ENCODE measurements at places on chromosomes 11 and 22. TPM values are rescaled to one million over a fixed set of nuclear protein-coding genes. Genes with fewer than 3 reads are reported as not detected.
A peak's percentile ranks its signal among the peaks of the same experiment; 100 is the strongest.

BLID gene
- total RNA-seq: not detected

OR51B5 gene
- total RNA-seq: not detected

GRCh38 chr11:95152876-95153856 lies 63.5 kb downstream of the ENDOD1 start:
- peak; percentile 32 for DNase-seq
- H3K4me1 ChIP-seq: peaks cover 50% of the 10 kb centered on the region
- no peaks in the 10 kb centered on the region for H3K36me3 ChIP-seq
- H3K27me3 ChIP-seq: no peaks in the 10 kb centered on the region
- H3K4me3 ChIP-seq: peak overlapping the region; percentile 79

DNA sequence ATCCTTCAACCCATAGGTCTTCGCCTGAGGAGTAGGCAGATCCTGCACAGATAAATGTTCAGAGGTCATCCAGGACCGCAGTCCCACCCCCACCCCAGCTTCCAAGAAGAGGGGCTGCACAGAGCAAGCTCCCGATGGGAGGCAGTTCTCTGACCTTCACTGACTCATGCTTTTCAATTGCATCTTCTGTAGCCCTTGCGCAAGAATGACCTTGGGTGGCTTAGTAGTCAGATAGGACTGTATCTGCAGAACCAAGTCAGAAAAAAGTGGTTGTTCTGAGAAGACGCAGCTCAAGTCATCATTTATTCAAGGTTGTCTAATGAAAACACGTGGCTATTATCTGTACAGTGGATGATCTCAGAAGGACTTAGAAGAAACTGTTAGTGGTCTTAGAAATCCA lies 16.4 kb upstream of the GRAMD1B start:
- H3K4me1 ChIP-seq: peaks cover 5% of the 10 kb centered on the region
- no peaks in the 10 kb centered on the region for H3K36me3 ChIP-seq
- no peak overlapping the region for H3K4me3 ChIP-seq
- H3K27me3 ChIP-seq: peaks cover 23% of the 10 kb centered on the region
- DNase-seq: no peak
- H3K27ac ChIP-seq: no peak overlapping the region

DNA sequence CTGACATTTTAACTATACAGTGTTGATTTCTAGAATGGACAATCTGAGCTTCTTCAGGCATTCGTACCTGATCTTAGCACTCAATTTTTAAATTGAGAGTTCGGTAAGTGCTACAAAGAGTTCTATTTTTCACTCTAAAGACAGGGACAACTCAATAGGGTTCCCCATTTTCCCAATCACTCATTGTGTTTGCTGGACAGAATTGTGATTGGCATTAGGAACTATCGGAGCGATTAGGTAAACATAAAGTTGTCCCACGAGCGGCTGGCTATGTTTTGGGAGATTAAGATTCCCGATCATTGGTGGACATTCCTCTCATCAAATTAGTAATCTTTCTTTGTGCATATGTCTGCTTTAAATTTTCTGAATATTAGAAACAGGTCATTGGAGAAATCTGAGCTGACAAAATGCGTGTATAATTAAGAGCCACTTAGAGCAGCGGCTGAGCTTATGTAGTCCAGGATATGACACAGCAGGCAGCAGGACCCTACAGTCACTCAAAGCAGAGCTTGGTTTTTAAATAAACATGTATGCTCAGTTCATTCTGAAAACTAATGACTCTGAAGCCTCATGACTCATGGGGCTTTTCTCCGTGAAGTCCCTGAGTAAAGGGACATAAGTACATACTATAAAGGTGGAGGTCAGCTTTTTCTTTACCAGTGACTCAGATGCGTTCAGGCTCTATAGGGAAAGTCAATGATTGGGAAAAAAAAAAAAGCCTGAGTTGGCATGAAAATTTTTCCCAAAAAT lies 109.4 kb downstream of the GRIA4 start:
- H3K4me1 ChIP-seq: no peaks in the 10 kb centered on the region
- H3K27ac ChIP-seq: no peak overlapping the region
- H3K27me3 ChIP-seq: no peaks in the 10 kb centered on the region
- DNase-seq: peak; percentile 1

DNA sequence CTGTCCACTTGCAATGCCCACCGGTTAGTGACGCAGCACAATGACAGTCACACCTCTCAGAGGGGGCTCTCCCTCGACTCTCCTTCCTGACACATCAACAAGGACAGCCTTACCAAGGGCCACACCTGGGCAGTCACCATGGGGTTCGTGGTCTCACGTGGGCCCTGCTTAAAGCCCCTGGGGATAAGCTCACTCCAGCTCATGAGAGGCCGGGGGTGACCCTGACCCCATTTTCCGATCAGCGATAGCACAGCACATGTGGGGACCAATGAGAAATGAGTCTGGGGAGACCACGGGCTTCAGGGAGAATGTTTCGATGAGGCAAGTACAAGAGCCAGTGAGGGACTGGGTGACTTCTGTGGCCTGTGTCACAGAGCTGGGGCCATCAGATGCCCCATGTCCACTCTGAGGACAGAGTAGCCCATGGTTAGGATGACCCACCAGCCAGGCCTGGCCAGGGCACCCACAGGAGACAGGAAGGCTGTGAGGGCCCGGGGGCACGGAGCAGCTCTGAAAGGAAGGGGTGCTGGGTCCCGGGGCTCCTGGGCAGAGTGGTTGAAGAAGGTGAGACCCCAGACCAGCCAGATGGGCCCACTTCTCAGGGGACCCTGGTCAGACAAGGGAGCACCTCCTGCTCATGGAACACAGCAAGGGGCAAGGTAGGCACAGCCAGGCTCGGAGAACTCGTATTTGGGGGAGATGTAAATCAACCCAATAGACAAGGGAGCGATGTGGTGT lies 128.8 kb downstream of the MED15 start:
- no peaks in the 10 kb centered on the region for H3K36me3 ChIP-seq
- H3K27me3 ChIP-seq: peaks cover 31% of the 10 kb centered on the region
- H3K4me3 ChIP-seq: no peak overlapping the region
- peaks cover 6% of the 10 kb centered on the region for H3K4me1 ChIP-seq
- H3K27ac ChIP-seq: no peak overlapping the region
- DNase-seq: no peak

DNA sequence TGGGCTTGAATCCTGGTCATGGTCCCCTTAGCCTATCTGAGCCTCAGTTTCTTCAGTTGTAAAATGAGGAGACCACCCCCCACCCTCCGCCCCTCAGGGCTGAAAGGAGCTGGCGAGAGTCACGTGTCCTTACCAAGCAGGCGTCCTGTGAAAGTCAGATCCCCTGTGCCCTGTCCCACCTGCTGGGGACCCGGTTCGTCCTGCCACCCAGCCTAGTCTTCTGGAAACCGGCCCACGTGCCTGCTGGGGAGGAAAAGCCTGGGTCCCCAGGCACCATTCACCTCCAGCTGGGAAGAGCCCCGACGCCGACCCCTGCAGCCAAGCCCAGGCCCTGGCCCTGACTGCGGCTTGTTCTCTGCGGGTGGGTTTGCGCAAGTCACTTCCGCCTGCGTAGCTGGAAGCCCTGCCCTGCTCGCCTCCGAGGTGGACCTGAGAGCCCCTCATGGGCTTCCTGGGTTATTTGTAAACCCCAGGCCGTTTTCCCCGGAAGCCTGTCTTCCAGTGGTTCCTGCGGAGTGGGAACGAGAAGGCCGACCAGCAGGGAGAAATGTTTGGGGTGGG lies 679 bp upstream of the SSH3 start:
- no peak for DNase-seq
- no peaks in the 10 kb centered on the region for H3K27me3 ChIP-seq
- H3K4me3 ChIP-seq: peak overlapping the region; percentile 64
- peaks cover 3% of the 10 kb centered on the region for H3K4me1 ChIP-seq
- H3K27ac ChIP-seq: no peak overlapping the region
- peaks cover 3% of the 10 kb centered on the region for H3K36me3 ChIP-seq
